ENCODE measurements at places on chromosomes 12 and 14.

DNA sequence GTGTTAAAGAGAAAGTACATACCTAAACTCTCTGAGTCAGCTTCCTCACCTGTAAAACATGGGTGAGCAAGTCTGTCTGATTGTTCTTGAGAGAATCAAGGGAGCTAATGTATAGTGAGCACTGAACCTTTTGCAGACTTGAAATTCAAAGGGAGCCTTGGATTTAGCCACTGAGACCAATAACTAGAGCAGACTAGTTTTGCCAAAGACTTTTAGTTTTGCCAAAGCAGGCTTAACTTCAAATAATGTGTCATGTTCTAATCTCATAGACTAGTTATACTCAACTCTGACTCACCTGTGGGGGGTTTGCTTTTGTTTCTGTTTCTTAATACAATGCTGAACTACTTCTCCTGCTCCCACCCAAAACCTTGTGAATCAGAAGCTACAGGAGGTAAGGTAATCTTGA is 123.7 kb downstream of the SLC25A21 start:
- no peak for DNase-seq

GRCh38 chr14:23206422-23207145 is 23.1 kb upstream of the SLC7A8 start:
- no peak for DNase-seq

- no peak for DNase-seq
Measured at GRCh38 chr14:76780360-76780759, 19.1 kb downstream of the VASH1 start.

DNA sequence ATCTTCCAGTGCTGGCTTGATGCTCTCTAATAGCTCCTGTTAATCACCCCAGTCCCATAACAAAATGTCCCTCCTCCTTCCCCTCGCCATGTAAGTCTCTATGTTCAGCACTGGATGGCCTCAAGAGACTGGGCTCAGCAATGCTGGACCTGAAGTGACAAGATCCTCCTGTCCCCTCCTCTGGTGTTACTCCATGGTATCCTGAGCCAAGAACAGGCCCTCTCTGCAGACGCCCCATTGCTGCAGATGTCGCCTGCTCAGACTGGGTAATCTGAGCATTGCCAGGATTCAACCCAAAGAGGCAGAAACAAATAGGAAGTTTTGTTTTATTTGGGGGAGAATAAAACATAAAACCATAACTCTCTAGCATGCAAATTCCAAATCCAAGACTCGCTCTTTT is 149.7 kb downstream of the NTF3 start:
- DNase-seq, result no peak

DNA sequence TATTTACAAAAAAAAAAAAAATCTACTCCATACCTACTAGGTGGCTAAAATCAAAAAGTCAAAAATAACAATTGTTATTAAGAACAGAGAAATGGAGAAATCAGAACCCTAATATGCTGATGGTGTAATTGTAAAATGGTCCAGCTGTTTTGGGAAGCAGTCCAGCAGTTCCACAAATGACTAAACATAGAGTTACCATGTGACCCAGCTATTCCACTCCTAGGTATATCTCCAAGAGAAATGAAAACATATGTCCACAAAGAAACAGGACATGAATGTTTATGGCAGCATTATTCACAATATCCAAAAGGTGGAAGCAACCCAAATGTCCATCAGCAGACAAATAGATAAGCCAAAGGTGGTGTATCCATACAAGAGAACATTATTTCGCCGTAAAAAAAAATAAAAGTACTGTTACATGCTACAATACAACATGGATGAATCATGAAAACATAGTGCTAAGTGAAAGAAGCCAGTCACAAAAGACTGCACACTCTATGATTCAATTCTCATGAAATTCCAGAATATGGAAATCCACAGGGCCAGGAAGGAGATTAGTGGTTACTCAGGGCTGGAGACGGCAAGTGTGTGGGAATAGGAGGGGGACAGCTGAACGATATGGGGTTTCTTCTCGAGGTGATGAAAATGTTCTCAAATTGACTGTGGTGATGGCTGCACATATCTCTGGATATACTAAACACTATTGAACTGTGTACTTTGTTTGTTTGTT is 9.1 kb upstream of the DPF3 start:
- DNase-seq, result no peak

- no peak for DNase-seq
Measured at GRCh38 chr12:43816168-43816567, 10.1 kb upstream of the TWF1 start.

DNA sequence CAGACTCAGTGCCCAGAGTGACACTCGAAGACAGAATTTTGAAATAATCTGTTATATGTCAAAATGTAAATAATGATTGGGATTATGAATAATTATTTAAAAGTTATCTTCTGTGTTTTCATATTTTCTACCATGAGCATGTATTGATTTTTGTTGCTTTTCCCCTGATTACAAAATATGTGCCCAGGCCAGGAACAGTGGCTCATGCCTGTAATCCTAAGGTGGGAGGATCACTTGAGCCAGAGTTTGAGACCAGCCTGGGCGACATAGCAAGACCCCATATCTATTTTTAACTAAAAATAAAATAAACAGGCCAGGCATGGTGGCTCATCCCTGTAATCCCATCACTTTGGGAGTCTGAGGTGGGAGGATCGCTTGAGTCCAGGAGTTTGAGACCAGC is 13.5 kb downstream of the PSMA6 start:
- DNase-seq, result no peak

GRCh38 chr14:96519970-96520369 is 17.8 kb downstream of the PAPOLA start:
- DNase-seq, result no peak

DNA sequence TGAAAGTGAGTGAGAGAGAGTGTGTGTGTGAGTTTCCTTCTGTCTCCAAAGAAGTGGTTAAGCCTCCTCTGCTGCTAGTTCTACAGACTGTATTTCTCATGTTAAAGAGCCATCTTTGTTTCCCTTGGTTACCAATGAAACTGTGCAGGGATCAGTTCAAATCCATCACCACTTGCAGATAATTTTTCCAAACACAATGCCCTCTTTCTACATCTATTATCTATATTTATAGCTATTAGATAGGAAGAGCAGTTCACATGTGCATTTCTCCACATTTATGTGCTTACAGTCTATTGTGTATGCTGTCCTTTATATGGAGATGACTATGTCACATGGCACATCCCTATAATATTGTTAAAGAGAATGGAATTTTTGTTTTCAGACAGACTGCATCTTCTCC is 2.2 kb upstream of the DAAM1 start:
- DNase-seq, result no peak

- DNase-seq, result peak; percentile 58
Measured at GRCh38 chr12:46773586-46774321, 52.0 kb downstream of the SLC38A4 start.

- DNase-seq, result no peak
Measured at GRCh38 chr14:32460267-32460666, 131.2 kb downstream of the AKAP6 start.

DNA sequence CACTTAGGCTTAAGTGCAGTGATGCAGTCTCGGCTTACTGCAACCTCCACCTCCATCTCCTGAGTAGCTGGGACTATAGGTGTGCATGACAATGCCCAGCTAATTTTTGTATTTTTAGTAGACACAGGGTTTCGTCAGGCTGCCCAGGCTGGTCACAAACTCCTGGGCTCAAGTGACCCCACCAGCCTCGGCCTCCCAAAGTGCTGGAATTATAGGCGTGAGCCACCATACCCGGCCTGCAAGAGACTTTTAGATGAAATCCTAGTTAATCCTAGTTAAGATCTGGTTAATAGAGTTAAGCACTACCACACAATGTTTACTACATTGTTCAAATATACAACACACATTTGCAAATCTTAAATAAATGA is 196.5 kb upstream of the AMIGO2 start:
- DNase-seq, result no peak

- DNase-seq, result no peak
Measured at GRCh38 chr14:97776890-97777558, 979.8 kb downstream of the VRK1 start.

GRCh38 chr14:74510959-74511409 is 17.4 kb downstream of the ISCA2 start:
- DNase-seq, result no peak

DNA sequence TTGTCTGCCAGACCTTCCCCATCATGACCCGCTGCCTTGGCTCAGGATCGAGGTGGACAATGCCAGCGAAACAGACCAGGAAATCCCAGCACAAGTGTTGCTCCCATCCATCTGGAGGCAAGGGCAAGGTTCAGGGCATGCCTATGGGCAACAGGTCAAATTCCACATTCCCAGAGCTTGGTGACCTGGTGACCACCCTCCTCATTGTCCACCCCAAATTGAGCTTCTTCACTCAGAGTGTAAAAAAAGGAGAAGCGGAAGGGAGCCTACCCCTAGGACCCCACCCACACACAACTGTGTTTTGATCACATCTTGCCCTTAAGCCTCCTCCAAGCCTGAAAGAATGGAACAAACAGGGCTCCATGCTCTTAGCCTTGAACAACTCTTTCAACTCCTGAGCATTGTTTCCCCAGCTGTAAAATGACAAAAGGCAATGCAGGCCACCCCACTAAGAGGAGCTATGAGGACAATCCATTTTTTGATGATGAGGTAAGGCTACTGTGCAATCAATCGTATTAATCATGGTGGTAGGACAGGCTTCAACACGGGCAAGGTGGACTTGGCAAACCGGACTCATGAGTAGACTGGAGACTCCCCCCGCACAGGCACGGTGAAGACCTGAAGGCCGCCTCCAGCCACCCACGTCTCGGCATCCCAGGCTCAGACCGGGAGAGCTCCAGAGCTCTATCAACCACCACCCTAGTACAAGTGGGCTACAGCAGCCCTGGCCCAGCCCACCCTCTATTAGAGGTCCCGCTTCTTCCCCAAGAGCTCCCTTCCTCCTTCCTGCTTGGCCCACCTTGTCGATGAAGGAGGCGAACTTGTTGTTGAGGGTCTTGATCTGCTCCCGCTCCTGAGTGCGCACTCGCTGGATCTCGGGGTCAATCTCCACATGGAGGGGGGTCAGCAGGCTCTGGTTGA is 866 bp downstream of the KRT79 start:
- no peak for DNase-seq

GRCh38 chr12:94429633-94430032 is 30.0 kb downstream of the CEP83 start:
- no peak for DNase-seq

DNA sequence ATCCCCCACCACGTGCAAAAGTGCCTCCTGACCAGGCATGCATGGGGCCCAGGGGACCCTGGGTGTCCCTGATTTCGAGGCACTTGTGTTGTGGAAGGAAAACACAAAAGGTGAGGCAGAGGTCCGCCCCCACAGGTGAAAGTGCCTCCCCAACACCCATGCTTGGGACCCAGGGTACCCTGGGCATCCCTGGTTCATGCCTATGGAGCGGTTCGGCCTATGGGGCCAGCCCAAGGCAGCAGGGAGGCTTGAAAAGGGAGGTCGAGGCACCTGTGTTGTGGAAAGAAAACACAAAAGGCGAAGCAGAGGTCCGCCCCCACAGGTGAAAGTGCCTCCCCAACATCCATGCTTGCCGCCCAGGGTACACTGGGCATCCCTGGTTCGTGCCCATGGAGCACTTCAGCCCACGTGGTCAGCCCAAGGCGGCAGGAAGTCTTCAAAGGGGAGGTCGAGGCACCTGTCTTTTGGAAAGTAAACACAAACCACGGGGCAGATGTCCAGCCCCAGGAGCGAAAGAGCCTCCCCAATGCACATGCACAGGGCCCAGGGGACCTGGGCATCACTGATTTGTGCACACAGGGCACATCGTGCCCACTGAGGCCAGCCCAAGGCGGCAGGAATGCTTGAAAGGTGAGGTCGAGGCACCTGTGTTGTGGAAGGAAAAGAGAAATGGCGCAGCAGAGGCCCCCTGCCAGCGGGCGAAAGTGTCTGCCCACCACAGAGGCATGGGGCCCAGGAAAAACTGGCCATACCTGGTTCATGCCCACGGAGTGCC is 375.5 kb downstream of the ALG10 start:
- no peak for DNase-seq

- peak; percentile 45 for DNase-seq
Measured at GRCh38 chr12:3572560-3572959, 81.6 kb downstream of the PRMT8 start.

GRCh38 chr12:17778242-17778641 is 311.8 kb downstream of the RERGL start:
- no peak for DNase-seq

DNA sequence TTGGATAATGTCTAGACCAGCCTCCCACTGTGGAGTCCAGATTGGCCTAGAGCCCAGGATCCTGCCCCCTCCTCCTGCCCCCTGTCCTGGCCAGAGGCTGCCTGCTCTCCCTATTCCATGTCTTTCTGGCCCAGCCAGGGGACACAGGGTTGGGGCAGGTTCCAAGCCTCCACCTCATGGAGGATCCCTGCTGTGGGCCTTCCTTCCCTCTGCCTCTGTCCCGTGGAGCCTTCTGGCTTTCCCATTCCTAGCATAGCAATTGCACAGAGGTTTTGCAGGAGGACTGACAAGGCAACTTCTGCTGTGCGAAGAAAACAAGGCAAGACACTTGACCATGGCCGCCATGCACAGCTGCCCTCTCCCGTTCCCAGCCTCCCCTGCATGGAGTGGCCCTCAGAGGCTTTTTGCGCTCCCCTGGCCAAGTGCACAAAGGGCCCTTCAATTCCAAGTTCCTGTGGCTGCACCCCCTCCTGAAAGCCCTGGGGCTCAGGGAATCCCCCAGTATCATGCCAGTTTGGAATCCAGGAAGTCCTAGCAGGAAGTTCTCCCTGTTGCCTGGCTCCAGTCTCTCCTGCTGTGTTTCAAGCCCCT is 42.1 kb downstream of the KRT80 start:
- DNase-seq, result no peak

- DNase-seq, result no peak
Measured at GRCh38 chr12:92729773-92730305, 27.1 kb downstream of the PLEKHG7 start.

- DNase-seq, result no peak
Measured at GRCh38 chr12:44155358-44155757, 319.5 kb downstream of the TMEM117 start.

DNA sequence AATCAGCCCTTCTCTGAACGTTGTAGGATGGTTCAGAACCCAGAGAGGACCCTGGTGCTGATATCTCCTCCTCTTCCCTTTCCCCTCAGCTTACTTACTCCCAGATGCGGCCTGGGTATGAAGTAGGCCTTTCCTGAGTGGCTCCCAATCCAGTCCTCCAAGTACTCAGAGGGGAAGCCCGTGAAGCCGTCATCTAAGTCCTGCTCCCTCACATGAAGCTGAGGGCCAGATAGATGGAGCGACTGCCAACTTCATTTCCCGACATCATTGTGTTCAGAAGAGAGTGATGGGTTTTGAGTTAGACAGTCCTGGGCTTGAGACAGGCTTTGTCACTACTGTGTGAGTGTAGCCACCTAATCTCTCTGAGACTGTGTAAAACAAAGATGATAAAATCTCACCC is 2.7 kb downstream of the APOLD1 start:
- no peak for DNase-seq

- DNase-seq, result no peak
Measured at GRCh38 chr12:90572778-90573177, 382.2 kb downstream of the CCER1 start.

GRCh38 chr12:103955811-103956508 is 9.7 kb upstream of the TDG start:
- DNase-seq, result peak; percentile 3

- DNase-seq, result no peak
Measured at GRCh38 chr12:25324861-25325260, 74.1 kb upstream of the KRAS start.

- DNase-seq, result no peak
Measured at GRCh38 chr14:56057767-56058166, 60.4 kb upstream of the PELI2 start.
